ENCODE measurements at places on chromosomes 13 and 19.

DNA sequence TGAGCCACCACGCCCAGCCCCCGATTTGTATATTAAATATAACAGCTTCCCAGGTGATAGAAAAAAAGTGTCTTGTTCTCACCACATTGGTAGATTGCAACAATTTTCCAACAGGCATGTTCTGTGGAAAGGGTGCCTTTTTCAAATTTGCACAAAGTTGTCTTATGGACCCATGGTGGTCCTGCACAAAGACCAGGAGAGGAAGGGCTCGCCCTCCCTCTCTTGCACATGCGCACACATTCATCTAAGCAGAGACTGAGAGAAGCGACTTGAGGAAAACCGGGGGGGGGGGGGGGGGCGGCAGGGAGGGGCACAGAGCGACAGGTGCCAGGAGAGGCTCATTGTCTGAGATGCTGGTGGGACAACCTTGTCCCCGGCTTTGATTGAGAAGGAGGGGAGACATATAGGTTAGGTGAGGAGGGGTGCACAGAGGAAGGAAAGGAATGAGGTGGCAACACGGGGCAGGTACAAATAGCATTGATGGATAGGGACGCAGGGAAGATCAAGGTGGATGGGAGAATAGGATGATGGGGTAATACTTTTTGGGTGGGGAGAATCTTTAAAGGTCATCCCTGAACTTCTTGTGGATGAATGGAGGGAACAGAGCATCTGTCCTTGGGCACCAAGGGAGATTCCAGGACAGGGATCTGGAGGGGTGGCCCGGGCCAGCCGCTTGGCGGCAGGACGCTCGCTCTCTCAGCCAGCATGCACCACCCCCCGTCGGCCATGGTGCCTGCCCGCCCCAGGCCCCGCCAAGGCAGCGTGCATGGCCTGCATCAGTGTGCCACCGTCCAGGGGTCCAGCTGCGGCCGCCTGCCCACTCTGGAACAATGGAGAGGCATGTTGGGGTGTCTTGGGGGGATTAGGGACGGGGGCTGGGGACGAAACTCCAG lies 76.0 kb downstream of the IER2 start:
- DNase-seq: no peak

- DNase-seq: no peak
These were observed 538.4 kb upstream of the PCDH20 start for GRCh38 chr13:61954092-61954491.

DNA sequence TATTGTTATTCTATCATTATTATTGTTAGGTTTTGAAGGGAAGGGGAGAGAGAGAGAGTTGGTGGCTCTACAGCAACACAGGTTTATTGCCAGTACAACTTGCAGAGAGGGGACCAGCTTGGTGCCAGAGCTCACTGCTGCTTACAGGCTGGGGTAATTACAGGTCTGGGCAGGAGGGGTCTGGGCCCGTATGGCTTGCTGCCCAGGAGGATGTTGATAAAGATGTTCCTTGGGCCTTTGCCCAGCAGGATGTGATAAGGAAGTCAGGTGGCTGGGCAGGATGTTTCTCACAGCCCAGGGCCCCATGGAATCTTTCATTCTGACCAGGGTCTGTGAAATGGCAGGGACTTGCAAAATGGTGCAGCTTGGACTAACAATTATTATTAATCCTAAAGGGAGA lies 64.2 kb upstream of the ZNF599 start:
- DNase-seq: peak; percentile 74

DNA sequence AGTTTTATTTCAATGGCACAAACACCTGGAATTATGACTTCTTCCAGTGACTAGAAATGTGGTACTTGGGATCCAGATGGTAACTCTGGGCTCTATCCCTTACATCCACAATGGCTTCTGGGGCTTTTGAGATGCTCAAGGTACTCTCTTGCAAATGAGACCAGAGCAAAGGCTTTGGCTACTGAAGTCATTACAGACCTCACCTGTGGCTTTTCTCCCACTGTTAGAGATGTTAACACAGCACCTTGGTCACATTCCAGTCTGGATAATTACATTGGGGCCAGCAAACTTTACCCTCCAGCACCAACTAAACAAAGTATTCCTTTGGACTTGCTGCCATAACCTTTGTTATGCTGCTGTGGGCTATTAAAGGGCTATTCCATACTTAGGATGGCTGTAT lies 6.1 kb downstream of the ENOX1 start:
- DNase-seq: no peak

- DNase-seq: no peak
These were observed 19.9 kb downstream of the ZSWIM9 start for GRCh38 chr19:48190288-48190884.

DNA sequence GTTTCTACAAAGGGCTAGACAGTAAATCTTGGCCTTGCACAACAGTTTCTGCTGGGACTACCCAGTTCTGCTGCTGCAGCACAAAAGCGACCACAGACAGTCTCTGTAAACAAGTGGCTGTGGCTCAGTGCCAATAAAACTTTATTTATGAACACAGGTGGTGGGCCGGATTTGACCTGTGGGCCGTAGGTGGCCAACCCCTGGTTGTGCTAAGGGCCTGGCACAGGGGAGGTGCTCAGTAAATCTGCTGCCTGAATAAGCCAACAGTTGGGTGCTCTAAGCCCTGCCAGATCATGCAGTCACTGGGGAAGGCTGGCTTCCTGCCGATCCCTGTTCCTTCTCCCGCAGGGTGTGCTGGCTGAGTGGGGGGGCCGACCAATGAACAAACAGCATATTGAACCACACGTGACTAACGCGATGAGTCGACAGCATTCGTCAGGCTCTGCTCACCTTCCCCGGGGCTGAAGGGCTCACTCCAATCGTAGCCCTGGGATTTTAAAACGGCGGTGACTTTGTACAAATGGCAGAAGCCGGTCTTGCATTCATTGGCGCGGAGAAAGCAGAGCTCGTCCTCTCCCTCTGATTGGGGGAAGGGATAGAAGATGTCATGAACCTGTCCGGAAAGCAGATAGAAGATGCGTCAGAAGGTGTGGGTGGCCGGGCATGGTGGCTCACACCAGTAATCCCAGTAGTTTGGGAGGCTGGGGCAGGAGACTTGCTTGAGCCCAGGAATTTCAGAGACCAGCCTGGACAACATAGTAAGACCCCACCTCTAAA lies 24.3 kb upstream of the MYDGF start:
- peak; percentile 62 for DNase-seq

DNA sequence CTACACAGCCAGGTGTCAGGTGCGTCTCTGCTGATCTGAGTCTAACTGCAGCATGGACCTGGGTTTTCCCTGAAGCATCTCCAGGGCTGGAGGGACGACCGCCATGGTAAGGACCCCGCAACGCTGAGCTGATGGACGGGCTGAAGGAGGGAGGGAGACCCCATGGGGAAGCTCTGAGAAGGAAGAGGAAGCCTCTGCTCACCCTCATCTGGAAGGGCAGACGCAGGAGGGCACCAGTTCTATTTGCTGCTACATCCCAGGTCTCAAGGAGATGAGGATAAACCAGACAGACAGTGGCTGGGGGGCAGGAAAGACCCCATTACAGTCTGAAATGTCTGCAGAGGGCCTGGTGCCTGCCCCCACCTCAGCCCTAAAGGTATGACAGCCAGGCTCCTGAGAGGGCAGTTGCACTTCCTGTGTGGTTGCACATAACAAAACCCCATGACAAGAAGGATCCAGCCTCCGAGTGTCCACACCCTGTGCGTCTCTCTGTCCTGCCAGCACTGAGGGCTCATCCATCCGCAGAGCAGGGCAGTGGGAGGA lies at the start of gene LILRA2:
Gene LILRA2, plus strand, starts transcription at position 461 of the 543 bp plus-strand sequence. CDS start 89 bp downstream, outside the sequence.
- DNase-seq: no peak

GRCh38 chr19:7856679-7857663 lies 17.2 kb downstream of the PRR36 start:
- no peak for DNase-seq

GRCh38 chr13:90084684-90085290 lies 1262.7 kb upstream of the MIR17HG start:
- DNase-seq: no peak

GRCh38 chr19:48890551-48890950 lies 8.0 kb downstream of the TULP2 start:
- no peak for DNase-seq

GRCh38 chr19:19385896-19386869 lies 19.3 kb upstream of the GATAD2A start:
- DNase-seq: no peak

DNA sequence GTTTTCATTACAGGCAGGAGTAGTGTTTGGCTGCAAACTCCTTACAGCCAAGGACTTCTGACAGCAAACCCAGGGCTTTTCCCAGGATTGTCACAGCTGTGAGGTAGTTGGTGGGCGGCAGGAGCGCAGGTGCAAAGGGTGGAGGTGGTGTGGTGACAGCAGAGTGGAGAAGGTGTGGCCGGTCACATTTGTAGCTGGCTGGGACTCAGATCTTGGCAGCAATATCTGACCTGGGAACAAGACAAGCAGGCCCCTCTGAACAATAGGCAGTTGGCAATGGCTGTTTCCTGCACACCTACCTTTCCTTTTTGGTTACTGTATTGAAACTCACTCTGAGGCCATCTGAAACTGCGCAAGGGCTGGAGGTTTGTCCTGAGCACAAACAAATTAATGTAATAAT lies 327.3 kb downstream of the COG6 start:
- DNase-seq: no peak

GRCh38 chr13:75326173-75327134 lies 155.5 kb downstream of the TBC1D4 start:
- no peak for DNase-seq

DNA sequence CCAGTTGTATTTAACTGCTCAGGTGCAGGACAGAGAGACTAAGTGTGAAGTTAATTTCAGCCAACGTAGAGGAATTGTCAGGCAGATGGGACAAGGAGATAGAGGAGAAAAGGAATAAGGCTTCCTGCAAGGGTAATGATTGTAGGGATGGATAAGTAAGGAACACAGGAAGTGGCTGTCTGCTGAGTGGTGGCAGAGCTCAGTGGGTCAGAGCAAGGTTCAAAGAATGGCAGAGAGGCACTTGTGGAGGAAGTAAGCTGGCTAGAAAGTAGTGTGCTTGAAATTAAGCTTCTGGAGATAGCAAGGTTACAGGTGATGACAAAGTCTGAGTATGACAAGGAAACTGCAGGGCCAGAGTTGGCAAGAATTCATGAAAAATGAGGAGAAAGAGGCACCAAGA lies 47.9 kb downstream of the USPL1 start:
- DNase-seq: no peak

- no peak for DNase-seq
These were observed 1.1 kb downstream of the ARL11 start for GRCh38 chr13:49629196-49629938.

DNA sequence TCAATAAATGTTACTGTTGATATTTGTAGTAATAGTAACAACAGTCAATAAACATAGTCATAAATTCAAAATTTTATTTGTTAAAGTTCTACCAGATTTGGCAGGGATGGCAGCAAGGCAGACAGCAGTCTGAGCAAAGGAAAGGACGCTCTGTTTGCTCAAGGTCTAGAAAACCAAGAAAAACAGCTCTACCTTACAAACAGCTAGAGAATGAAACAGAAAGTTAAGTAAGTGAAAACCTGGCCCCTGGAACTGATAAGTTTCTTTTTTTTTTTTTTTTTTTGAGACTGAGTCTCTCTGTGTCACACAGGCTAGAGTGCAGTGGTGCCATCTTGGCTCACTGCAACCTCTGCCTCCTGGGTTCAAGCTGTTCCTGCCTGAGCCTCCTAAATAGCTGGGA lies 27.9 kb downstream of the ENOX1 start:
- DNase-seq: no peak
